ENCODE measurements at places on chromosomes 6 and 20. TPM values are rescaled to one million over a fixed set of nuclear protein-coding genes. Genes with fewer than 3 reads are reported as not detected.

- peak; percentile 93 for DNase-seq
Observed at GRCh38 chr6:11093626-11094410, at the start of gene SMIM13. Gene SMIM13 (plus strand): TSS chr6:11093834. CDS start chr6:11094314, 480 bp downstream.

DNA sequence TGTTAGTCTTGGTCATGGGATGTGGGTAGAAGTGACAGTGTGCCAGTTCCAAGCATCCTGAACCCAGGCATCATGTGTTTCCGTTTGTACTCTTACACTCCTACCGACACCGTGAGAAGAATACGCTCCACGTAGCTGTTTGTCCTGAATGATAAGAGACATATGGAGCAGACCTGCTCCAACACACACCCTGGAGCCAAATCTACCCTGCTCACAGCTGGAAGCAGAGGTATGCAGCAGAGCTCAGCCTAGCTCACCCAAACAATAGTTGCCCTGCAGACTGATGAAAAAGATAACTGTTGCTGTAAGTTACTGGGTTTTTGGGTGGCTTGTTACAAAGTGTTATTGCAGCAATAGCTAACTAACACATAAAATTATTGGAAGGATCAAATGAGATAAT lies 14.3 kb upstream of the PDSS2 start:
- DNase-seq = no peak

DNA sequence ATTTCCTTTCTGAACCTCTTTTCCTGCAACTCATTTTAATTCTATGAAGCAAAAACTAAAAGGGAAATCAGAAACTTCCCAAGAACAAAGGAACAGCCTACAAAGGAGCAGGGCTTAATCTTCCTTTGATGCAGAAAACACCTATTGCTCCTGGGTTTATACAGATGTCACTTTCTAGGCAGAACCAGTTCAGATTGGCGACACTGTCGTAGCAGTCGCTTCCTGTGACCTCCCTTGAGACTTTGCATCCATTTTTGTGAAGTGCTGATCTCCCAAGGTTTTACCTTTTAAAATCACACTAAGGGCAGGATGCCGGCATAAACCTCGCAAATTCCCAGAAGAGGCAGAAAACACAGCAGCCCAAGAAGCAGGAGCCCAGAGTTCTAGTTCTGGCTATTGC lies 40.1 kb downstream of the JAG1 start:
- no peak for DNase-seq

GRCh38 chr6:149212892-149213801 lies 104.4 kb upstream of the TAB2 start:
- no peak for DNase-seq

DNA sequence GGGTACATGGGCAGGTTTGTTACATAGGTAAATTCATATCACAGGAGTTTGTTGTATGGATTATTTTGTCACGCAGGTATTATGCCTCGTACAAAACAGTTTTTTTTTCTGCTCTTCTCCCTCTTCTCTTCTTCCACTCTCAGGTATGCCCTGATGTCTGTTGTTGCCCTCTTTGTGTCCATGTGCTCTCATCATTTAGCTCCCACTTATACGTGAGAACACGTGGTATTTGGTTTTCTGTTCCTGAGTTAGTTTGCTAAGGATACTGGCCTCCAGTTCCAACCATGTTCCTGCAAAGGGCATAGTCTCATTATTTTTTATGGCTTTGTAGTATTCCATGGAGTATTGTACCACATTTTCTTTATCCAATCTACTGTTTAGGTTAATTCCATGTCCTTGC lies 65.7 kb downstream of the UNC5CL start:
- DNase-seq = no peak

Gene RSPO3
- total RNA-seq = 1.9 TPM

Gene PTPN1
- total RNA-seq = 36.7 TPM

GRCh38 chr6:137870744-137871247 lies 3.7 kb downstream of the TNFAIP3 start:
- no peak for DNase-seq

Measured in kidney epithelial cell (primary cell).